Brain pericyte (primary cell): ENCODE measurements at places on chromosomes 12 and 14.

DNA sequence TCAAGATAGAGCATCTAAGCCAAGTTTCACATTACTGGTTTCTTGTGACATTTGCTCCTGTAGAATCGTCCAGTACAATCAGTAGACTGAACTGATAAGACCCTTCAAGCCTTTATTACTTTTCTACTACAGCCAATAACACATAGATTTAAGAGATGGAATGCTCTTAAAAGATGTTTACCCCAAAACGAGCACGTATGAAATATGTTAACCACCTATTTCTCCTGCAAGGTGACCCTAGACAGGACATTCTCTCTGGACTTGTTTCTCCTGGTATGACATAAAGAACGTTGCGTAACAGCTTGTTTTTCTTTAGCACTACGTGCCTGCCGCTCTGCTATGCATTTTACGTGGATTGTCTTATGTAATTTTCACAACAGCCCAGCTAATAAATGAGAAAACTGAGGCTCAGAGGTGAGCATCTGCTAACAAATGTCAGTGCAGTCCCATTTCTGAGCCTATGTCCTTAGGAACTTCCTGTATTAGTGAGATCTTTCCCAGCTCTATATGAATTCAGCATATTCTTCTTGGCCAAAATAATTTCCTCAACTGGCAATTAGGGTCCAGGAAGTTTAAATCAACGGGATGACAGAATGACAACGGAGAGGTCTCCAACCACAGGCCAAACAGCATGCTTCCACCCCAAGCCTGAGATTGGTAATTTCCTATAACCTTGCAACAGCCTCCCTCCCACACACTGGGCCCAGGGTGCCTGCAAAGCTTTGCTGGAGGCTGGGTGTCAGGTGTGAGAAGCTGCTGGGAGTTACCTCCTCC is 3.7 kb downstream of the NFKBIA start:
- no peak for DNase-seq

- DNase-seq, result peak; percentile 86
Observed at GRCh38 chr14:24188251-24189058, at the start of gene IPO4. TSS of gene IPO4 (minus strand) at chr14:24188816. CDS start at chr14:24188787, 29 bp downstream.

- DNase-seq, result no peak
Observed at GRCh38 chr12:74608231-74608775, 70.7 kb downstream of the ATXN7L3B start.

GRCh38 chr14:62030387-62030786 is 268.2 kb downstream of the SNAPC1 start:
- DNase-seq, result no peak

DNA sequence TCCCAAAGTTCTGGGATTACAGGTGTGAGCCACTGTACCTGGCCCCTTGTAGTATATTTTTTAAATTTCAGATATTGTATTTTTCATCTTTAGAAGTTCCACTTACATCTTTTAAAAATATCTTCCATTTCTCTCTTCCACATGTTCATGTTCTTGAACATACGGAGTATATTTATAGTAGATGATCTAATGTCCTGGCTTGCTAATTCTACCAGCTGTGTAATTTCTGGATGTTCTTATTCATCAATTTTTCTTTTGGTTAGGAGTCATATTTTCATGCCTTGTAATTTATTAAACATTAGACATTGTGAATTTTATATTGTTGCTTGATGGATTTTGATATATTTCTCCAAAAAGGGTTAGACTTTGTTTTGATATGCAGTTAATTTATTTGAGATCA is 30.8 kb downstream of the NTN4 start:
- DNase-seq, result no peak

- DNase-seq, result no peak
Observed at GRCh38 chr12:48336061-48336460, 14.7 kb downstream of the ZNF641 start.

DNA sequence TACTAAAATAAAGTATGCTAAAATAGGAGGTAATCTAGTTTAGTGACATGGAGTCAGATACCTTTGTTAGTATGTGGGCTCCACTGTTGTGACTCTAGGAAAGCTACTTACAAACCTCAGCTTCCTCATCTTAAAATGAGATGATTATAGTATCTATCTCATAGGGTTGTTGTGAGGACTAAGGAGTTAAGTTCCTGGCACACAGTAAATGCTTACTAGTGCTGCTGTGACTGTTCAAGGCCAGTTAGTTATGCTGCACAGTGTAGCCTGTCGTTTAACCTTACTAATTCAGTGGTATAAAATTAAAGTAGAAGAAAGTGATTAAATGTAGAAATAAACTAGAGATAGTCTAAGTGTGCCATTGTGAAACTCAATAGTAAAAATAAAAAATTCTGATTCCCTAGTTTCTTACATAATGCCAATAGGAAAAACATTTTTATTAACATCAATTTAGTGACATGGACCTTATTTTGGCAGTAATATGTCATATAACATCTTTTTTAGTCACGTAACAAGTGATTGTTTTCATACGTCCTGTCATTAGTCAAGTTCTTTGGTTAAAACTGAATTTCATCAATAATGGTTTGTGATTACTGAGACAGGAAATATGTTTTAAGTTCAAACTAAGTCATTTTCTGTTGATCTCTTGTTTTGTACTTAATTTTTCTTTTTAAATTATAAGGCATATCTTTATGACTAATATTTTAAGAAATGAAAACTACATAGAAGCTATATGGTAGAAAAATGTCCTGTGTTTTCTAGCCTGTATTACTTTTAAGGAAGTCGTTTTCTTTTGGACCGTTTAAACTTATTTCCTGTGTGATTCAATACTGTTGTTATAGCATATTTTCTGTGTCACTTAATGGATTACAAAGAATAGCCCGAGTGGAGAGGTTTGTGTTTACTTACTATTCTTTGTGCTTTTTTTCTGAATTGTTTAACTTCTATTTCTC is 74.0 kb downstream of the PCNX1 start:
- no peak for DNase-seq

DNA sequence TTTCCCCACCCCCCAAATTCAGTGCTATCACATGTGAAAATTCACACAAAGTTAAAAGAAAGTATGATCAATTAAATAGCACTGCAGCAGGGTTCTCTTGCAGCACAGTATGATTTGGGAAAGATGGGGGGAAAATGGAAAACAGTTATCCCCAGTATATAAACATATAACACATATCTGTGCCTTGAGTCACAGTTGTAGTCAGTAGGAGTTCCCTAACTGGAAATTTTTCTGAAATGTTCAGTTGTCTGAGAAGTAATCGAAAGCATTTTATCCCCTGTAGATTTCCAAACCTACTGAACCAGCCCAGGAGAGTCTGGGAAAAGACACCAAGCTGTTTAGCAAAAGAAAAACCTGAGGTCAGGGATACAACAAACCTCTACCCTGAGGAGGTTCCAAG is 47.0 kb downstream of the C12orf50 start:
- peak; percentile 20 for DNase-seq

GRCh38 chr14:27881646-27882045 is 884.9 kb upstream of the FOXG1 start:
- no peak for DNase-seq

DNA sequence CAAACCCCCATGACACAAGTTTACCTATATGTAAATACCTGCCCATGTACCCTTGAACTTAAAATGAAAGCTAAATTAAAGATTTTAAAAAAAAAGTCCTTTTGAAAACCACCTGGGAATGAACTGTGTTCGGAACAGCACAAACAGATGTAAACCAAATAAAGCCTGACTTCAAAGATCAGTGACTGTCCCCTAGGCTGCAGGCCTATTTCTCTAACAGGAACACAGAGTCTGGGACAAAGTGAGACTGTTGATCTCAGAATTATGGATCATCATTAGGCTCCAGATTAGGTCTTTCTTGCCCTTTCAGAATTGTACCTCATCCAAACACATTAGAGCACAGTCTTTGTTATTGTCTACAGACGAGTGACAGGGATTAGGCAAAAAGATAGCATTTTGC is 54.6 kb downstream of the PAH start:
- DNase-seq, result no peak

GRCh38 chr12:32854716-32855115 is 41.9 kb downstream of the PKP2 start:
- DNase-seq, result no peak

- DNase-seq, result no peak
Observed at GRCh38 chr12:76701690-76702089, 62.2 kb upstream of the ZDHHC17 start.

GRCh38 chr14:98138666-98139065 is 1133.3 kb downstream of the BCL11B start:
- DNase-seq, result no peak

- no peak for DNase-seq
Observed at GRCh38 chr12:22588817-22589216, 36.2 kb upstream of the ETNK1 start.

DNA sequence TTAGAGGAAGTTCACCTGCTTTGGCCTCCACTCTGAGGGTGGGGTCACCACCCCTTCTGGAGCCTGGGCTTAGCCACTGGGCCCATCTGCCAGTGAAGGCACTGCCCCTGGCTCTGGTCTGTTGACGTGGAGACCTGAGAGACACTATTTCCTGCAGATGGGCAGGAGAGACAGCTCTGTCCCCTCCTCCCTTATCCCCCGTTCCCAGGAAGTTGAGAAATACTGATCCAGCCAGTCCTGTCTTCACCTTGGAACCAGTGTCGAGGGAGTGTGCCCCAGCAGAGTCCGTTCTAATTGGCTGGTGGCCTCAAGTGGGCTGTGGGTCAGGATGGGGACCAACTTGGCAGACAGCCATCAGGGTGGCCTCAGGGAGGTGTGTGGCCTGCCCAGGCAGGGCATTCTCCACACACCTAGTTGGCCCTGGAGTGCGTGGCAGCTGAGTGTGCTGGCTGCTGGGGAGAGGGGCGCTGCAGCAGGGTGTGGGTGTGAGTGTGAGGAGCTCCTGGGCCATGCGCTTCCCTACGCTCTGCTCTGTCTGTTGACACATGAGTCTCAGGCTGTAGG is 25.4 kb downstream of the CLSTN3 start:
- DNase-seq, result no peak

DNA sequence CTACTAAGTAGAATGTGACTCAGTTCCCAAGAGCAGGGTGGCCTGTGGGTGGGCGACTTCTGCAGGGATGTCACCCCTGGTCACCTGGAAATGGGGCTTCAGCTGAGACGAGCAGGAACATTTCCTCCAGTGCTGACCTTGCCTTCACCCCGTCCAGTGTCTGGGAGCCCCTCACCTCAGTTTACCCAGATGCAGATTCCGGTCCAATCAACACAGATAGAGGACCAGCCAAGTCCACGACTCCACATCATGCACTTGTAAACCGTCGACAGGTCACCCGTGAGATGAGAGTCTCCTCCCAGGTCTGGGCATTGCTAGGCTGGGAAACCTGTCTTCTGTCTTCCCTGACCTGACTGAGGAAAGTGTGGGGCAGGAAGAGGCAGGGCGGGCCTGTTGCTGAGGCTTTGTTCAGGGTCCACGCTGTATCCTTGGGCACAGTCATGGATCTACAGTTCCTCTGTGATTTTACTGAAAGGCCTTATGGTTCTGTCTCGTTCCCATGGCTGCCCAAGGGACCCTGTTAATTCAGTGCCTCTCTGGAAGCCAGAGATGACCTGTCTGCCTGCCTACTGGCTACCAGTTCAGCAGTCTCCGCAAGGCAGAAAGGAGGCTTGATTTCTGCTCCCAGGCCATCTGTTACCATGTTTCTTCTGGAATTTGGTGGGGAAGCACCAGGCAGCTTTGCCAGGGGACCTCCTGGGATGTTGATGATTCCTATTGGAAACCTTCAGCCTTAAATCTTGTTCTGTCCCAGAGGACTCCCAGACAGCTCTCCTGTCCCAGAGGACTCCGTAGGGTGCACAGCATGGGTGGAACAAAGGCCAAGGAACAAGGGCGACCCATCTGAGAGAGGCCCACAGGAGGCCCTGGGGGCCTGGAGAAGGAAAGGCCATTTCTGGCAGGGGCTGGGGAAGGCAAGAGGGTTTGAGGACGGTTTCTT is 288.5 kb upstream of the RTL1 start:
- DNase-seq, result no peak

DNA sequence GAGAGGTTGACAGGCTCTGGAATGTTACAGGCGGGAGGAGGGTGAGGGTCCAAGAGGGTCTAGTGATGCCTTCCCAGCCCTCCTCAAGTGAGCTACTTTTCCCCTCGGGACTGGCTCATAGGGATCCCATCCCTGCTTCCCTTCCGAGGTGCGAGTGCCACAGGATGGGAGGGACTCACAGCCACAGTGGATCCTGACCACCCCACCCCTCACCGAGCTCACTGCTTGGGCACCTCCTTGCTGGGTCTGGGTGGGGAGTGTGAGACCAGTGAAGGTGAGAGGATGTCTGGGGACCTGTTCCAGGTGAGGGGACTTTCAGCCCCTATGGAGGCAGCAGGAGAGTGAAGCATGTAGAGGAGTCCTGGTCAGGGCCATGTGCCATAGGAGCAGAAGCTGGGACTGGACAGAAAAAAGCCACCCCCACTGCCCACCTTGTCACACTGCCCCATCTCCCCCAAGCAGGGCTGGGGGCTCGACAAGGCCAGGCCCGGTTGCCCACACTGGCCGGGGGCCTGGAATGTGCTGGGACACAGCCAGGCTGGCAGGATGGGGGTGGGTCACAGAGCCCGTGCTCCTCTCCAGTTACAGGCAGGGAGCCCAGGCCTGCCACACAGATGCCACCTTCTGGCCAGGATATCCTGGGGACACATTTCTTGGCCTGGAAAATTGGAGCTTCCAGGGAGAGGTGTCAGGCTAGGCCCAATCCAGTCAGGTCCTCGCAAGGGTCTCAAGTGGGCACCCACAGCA is 1.7 kb upstream of the TNS2 start:
- DNase-seq, result no peak

DNA sequence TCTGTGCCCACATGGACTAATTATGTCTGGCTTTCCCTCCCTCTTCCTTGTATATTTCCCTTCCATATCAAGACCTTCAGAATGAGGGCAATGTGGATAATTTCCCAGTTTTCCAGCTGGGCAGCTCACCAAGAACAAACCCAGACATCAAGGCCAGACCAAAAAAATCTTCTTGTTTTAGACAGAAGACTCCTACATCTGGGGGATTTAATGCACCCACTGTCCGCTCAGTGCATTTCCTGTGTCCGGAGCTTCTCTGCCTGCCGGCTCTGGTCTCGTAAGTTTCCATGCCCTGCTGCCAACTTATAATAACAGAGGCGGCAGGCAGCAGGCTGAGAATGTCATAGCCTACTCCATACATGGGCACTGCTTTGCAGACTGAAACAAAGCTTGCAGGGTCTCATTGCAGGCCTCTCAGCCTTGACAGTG is 207.2 kb upstream of the BCL2L14 start:
- no peak for DNase-seq

DNA sequence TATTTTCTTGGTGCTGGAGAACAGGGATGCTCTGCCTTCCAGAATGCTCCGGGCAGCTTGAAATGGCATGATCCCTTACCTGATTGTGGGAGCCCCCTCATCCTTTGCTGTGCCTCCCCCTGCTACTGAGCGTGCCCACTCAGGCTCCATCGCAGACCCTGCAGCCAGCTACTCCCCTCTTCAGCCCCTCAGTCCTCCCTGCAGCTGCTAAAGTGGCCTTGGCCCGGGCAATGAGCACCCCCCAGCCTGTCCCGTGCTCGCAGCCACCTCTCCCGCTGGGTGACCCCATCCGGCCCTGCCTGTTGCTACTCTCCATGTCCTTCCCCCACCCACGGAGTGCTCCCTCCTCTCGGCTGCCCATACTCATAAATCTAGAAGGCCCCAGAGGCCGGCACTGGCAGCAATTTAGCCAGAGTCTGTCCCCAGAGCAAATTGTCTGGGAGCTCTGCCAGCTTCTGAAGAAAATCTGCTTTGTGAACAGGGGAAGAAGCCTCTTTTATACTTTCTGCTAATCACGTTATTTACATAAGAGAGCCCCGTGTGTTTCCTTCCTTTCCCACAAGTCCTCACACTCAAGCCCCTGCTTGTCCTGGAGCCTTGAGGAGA is 143.7 kb upstream of the FRMD6 start:
- DNase-seq, result no peak

- no peak for DNase-seq
Observed at GRCh38 chr12:94047781-94048567, 100.4 kb upstream of the PLXNC1 start.

GRCh38 chr14:64118892-64119291 is 175.3 kb downstream of the ESR2 start:
- DNase-seq, result no peak
